ENCODE measurements at places on chromosomes 5 and 9.

DNA sequence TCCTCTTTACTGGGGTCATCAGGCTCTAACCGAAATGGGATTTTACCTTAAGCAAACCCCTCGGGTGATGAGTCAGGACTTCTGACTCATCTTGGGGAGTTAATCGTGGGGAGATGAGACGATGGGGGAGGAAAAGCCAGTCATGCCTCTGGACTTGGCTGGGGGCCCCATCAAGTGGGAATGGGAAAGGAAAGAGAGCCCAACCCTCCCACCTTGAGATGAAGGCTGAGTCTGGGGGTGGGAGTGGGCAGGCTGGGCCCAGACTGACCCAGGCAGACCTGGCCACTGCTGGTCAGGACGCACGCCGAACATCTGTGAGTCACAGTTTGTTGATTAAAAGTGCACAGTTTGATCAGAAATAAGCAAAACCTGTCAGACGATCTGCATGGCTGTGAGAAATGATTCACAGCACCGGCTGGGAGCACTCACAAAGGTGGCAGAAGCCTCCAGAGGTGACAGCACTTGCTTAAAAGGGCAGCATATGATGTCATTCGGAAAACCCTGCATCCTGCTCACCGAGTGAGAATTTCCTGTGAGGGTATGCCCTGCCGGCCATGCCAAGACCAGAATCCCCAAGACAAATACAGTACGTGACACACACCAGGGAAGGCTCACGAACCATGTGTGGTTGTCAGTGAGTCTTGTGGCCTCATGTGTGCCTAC lies 50.0 kb upstream of the SLC25A51 start:
- peak; percentile 82 for DNase-seq

GRCh38 chr9:123848447-123849085 lies 81.4 kb downstream of the DENND1A start:
- DNase-seq: no peak

DNA sequence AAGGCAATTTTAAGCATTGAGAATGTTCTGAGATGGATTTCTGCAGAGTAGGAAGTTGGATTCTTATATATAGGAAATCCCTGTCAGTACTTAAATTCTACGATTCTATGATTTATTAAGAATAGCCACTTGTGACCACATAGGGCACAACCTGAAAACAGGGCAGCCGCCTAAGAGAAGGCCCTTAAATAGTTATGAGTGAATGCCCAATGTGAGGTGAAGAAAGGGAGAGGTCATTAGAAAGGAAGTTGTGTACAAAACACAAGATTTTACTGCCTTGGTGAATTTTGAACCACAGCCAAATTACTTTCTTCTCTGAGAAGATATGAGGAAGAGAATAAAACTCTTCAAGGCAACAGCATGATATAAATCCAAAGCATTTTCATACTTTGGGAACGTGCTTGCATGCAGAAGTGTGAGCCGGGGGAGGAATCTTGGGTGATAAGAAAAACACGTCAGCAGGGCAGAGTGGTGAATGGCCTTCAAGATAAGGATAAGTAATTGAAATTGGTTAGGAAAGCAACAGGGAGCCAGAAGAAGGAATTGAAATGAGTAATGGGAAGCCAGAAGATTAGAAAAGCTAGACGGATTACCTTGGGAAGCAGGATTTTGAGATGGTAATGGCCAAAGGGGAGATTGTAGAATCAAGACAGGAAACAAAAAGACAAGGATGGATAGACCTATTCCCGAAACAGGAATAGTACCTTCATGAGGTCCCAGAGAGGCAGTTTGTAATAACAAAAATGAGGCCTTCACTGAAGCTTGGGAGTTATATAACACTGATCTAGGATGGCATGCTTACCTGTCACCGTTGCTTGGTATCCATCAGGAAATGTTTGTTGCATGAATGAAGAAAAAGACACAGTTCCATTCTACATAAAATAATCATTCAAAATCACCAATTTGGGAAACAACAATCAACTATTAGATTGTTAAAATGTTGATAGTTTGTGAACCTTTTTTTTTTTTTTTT lies 244.3 kb downstream of the PDE4D start:
- no peak for DNase-seq

GRCh38 chr5:74516211-74516636 lies 124.3 kb downstream of the ENC1 start:
- no peak for DNase-seq

- peak; percentile 27 for DNase-seq
These were observed 43.8 kb downstream of the WDR36 start for GRCh38 chr5:111135946-111136345.

DNA sequence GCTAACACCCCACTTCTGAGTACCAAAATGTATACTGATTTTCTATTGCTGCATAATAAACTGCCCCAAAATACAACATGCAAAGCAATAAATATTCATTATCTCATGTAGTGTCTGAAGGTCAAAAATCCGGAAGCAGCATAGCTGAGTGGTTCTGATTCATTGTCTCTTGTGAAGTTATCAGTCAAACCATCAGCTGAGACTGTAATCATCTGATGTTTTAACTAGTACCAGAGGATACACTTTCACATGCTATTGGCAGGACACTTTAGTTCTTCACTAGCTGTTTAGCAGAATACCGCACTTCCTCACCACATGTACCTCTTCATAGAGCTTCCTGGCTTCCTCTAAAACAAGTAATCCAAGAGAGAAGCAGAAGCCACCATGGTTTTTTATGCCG lies 12.7 kb upstream of the TMEM161B start:
- no peak for DNase-seq

- no peak for DNase-seq
These were observed 142.9 kb upstream of the SLC30A5 start for GRCh38 chr5:68950930-68951329.

GRCh38 chr9:26357803-26358344 lies 534.7 kb downstream of the CAAP1 start:
- DNase-seq: no peak
